ENCODE measurements at places on chromosomes 13 and 19. TPM values are rescaled to one million over a fixed set of nuclear protein-coding genes. Genes with fewer than 3 reads are reported as not detected.

DNA sequence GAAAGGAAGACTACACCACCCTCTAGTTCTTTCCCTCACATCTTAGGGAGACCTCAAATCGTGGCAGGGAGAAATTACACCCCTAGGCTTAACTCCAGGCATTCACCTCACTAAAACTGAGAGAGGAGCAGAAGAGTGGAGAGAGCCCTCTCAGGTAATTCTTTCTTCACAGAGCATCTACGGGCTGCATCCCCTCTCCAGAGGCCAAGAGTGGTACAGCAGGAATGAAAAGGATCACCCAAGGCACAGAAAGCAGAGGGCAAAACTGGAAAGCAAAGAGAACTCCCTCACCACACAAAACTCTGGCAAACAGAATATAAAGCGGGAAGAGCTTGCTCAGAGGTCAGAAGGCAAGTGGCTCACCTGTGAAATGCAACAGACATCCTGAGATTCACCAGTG is 661.2 kb downstream of the TBC1D4 start:
- DNase-seq, result no peak

DNA sequence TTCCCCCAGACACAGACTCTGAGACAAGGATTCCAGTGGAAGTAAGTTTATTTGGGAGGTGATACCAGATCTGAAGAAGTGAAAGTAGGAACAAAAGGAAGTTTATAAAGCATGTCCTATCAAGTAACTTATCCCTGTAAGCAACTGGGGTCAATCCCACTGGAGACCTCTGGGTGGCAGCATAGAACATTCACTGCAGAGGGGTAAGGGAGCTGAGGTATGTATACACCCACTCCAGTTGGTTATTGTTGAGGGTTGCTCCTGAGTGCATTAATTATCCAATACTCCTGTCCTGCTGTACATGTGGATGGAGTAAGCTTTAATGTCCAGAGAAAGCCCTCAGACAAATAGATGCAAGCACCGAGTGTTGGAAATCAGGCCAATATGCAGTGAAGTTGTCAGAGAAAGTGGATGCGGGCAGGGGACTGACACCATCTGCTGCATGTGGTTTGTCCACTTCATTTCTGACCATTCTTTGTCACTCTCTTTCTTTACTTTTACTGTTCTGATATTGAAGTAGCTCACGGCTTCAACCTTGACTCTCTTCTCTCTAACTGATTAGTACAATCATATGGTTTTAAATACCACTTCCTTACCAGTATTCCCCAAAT is 46.7 kb downstream of the NOTCH3 start:
- no peak for DNase-seq

The OCEL1 gene
- 22.3 TPM for total RNA-seq

DNA sequence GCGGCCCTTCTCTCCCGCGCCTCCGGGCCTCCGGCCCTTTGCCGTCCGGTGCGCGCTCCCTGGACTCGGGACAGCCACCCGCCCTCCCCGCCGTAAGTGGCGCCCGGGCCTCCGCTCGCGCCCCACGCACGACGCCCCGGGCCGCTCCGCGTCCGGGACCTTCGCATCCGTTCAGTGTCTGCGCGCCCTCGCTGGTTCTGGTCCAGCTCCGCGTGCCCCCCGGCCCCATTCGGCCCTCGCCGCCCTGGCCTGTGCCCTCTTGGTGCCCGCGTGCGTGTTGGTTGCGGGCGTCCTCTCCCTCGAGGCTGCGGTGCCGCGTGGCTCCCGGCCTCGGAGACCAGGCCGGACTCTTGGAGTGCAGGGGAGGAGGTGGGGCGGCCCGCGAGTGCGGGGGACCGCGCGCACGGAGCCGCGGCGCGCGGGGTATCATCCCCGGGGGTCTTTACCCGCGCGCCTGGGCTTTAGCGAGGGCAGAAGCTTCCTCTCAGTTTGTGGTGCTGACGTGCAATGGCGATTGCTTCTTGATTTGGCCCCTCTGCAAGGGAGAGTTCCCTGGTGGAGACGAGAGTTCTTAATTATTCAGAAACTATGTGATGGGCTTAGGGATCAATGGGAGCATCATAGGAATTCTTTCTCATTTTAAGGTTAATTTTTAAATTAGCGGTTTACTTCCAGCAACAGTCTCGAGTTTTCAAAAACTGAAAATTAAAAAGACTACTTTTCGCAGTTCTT is 757 bp downstream of the WASF3 start:
- no peak for DNase-seq

- no peak for DNase-seq
Observed at GRCh38 chr13:40819797-40820315, 30.4 kb downstream of the SLC25A15 start.

GRCh38 chr13:26074706-26075105 is 22.9 kb upstream of the SHISA2 start:
- no peak for DNase-seq

GRCh38 chr13:100521851-100522617 is 66.6 kb downstream of the GGACT start:
- DNase-seq, result no peak
